Naive thymus-derived CD8-positive, alpha-beta T cell (primary cell): ENCODE measurements at places on chromosomes 4 and X.

DNA sequence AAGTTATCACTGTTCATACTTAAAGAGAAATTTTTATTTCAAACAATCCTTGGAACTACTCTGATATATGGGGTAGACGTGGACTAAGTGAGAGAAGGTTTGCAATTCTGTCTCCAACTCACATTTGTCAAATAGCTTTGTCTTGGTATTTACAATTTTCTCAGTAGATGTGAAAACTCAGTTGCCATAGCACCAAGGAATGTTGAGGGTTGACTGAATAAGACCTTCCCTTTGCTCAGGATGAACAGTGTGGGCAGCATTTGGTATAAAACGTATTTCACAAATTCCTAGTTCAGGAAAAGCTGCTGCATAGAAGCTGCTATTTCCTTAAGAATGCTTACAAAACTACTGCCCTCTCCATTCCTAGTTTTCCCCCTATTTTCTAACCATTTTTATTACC lies 399.5 kb downstream of the NKX6-1 start:
- no peak for DNase-seq

- no peak for DNase-seq
Observed at GRCh38 chr4:139736661-139737060, 71.0 kb downstream of the MGST2 start.

GRCh38 chr4:182449186-182449929 lies 206.2 kb downstream of the TENM3 start:
- no peak for DNase-seq

DNA sequence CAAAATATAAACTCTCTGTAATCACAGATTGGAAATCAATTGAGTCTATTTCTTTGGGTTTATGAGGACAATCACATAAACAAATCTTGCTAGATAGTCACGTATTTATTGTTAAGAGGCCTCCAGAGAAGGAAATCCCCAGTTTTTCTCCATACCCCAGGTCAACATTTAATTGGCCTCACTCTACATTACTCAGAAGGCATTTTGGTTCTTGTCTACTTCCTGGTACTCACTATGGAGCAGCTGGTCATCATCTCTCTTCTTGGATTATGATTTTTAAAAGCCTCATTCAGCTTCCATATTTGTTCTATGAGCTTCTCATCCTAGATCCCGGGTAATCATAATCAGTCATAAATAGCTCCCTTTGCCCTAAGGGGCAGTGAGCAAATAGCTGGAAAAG lies 81.6 kb upstream of the LNX1 start:
- DNase-seq, result no peak
